GM12892 (cell line): ENCODE measurements at places on chromosomes 2 and 18.

DNA sequence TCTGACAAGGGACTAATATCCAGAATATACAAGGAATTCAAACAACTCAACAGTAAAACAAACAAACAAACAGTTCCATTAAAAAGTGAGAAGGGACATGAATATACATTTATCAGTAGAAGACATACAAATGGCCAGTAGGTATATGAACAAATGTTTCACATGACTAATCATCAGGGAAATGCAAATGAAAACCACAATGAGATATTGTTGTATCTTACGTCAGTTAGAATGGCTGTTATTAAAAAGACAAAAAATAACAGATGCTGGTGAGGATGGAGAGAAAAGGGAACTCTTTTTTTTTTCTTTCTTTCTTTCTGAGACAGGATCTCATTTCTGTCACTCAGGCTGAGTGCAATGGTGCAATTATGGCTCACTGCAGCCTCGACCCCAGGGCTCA, 175.5 kb downstream of the CAMKMT start:
- DNase-seq = no peak

GRCh38 chr2:43083710-43084698, 142.4 kb downstream of the ZFP36L2 start:
- DNase-seq = no peak

GRCh38 chr2:229170916-229171315, 100.2 kb downstream of the PID1 start:
- DNase-seq = no peak

DNA sequence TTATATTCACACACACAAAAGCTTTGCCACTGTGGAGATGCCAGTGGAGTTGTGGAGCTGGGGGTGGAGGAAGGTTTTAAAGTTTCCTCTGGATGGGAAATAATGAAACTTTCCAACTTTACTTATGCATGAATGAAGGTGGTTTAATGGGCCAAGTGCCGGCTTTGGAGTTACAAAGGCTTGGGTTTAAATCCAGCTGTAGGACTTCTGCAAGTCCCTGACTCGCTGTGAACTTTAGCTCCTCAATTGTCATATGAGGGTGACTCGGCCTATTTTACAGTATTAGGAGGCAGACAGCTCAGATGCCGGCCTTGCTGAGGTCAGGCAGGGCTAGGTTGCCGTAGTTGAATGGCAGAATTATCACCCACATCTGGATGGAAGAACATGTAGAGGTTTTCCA, 415.8 kb upstream of the TRIB2 start:
- no peak for DNase-seq

GRCh38 chr2:166375736-166376487, at the start of gene SCN9A:
Gene SCN9A, minus strand, starts transcription at chr2:166375944. Its CDS starts 64,188 bp downstream, at chr2:166311756.
- no peak for DNase-seq

DNA sequence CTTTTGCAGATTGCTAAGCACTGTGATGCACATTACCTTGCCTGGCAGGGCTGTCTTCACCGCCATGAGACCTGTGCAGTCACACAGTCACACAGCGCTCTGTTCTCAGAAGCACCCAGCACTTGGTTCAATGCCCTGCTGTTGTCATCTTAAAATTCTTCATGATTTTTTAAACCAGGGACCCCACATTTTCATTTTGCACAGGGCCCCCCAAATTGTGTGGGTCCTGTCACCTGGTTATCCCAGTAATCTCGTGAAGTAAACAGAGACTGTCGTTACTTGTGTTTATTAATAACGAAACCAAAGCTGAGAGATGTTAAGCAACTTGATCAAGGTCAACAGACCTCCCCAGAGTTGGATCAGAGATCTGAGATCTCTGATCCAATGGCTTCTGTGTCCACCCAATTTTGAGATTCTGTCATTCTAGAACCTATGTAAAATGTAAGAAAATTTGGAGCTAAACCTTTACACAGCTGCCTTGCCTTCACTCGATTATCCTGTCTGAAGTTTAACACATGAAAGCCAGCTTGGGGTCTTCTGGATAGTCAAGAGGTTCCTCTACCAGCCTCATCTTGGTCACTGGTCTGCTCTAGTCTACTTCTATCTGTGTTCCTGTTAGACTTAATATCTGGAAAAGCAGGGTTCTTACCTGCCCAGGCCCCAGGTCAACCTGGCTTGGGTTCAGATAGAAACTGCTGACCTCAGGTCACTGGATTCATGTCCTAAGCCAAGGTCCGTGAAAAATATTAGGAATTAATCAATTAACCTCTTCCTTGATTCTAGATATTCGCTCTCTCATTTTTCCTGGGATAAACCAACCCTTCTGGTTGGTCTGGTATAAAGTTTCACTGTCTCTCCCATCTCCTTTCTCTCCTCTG, 13.7 kb upstream of the TTC39C start:
- DNase-seq = no peak

GRCh38 chr2:205709319-205709718, 27.0 kb downstream of the NRP2 start:
- DNase-seq = no peak
